A172 (cell line): ENCODE measurements at places on chromosomes 11 and 22.
A peak's percentile ranks its signal among the peaks of the same experiment; 100 is the strongest.

DNA sequence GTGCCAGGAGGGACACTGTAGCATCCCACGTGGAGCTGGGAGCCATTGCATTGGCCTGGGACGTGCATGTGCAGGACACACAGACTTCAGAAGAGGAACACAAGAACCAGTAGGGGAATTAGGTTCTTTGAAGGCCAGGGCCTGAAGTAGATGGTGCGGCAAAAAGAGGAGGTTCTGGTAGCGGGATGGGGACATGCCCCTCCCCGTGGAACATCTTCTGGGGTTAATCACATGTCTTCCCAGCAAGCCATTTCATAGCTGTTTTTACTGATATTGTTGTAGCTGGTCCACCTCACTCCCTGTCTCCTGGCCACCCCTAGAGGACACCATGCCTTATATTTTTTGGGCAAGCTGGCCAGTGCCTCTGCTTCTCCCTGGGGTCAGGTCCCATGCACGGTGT, 74.3 kb downstream of the SCN3B start:
- no peak for DNase-seq

GRCh38 chr11:111207213-111207612, 38.3 kb upstream of the POU2AF2 start:
- DNase-seq: no peak

DNA sequence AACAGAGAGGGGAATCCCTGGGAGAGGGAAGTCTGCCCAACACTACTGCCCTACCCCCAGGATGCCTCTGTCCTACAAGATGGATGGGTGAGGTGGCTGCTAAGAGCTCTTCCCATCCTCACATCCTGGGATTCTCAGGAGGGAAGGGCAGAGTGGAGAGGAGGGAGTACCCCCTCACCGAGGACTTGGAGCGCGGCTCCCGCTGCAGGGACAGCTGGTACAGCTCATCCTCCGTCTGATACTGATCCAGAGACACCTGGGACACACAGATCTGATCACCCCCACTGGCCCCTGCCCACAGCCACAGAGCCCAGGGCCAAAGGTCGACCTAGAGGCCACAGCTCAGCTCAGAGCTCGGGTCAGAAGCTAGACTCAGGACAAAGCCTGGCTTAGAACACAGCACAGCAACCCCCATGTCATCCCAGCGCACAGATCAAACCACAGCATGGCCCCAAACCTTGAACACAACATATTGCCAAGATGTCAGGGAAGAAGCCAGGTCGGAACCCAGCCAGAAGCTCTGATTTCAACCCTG, 8.2 kb downstream of the RASGRP2 start:
- no peak for DNase-seq

DNA sequence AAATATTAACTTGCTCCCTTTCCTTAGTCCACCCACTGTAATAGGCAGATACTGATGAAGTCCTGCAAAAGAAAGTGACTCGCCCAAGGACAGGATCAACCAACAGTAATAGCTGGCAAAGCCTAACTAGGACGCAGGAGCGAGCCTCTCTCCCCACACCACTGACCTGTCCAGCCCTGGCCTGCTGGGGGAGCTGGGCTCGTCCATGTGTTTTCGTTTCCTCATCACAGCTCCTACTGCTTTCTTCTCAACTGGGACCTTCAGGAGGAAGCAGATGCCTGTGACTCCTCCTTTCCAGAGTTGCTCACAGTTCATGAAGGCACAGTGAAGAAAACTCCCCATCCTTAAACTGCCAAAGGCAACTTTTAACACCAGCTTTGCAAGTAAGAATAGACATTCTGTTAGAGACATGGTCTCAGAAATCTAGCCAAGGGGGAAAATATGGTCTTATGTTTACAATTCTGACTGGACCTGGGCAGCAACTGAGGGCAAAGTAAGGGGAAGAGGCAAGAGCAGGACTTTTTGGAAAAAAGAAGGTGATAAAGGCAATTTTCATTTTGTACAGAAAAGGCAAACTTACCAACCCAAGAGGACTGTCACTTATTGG, 11.6 kb upstream of the GPHA2 start:
- DNase-seq: no peak

GRCh38 chr11:77503006-77503405, 29.1 kb upstream of the PAK1 start:
- DNase-seq: peak; percentile 11

DNA sequence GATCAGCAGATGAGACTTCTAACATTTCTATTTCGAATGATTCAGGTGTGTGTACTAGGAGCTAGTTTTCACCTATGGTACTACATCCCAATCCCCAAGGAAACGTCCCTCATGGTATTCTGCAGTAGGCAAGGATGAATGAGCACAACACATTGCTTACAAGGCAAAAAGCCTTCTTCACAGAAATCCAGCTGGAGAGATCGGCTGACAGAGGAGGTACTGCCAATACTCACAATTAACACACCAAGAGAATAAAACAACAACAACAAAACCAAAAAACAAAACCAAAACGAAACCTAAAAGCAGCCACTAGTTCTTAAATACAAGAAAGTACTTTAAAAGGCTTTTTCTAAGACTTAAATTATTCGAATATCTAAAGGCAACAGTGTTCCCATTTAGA, 101.4 kb downstream of the PICALM start:
- no peak for DNase-seq

DNA sequence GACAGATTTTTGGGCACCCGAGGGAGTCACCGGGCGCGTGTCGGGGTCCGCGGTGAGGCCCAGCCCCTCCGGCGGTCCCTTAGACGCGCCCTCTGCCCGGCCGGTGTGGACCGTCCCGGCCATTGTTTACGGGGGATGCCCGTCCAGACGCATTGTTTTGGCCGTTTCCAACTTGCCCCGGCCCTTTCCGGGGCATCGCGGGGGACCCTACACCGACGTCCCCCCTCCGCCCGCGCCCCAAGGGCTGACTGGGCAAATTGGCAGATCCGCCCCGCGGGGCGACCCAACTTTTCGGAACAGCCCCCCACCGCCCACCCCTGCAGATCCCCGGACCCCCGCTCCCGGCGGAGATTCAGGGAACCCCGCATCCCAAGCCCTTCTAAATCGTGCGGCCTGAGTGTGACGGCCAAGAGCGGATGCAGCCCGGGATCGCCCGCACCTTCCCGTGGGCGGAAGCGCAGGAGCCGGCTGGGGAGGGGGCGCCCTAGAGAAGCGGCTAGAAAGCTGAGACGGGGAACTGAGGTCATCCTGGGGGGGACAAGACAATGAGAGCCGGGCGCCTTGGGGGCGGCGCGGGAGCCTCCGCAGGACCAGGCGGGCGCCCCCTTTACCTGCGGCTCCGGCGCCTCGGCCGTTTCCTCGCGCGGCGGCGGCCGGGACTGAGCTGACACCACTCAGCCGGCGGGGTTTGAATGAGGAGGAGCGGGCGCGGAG, 17.1 kb upstream of the CCT8L2 start:
- no peak for DNase-seq

DNA sequence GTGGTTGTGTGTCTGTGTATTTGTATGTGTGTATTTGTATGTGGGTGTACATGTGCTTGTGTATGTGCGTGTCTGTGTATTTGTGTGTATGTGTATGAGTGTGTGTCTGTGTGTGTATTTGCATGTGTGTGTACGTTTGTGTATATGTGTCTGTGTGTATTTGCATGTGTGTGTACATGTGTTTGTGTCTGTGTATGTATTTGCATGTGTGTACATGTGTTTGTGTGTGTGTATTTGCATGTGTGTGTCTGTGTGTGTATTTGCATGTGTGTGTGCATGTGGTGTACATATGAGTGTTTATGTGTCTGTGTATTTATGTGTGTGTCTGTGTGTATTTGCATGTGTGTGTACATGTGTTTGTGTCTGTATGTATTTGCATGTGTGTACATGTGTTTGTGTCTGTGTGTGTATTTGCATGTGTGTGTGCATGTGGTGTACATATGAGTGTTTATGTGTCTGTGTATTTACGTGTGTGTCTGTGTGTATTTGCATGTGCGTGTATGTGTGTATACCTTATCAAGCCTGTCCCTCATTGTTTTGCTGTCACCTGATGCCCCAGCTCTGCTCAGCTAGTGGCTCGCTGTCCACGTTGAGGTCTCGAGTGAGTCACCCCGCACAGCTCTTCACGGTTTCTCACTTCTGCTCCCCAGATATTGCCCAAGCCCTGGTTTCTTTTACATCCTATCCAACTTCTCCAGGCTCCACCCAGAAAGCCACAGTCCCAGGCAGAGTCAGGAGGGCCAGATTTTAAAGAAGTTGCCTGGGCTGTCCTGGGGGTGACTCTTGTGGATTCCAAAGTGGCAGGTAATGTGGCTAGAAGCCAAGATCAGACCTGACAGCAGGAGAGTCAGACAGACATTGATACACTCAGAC, 15.2 kb downstream of the MB start:
- peak; percentile 71 for DNase-seq

DNA sequence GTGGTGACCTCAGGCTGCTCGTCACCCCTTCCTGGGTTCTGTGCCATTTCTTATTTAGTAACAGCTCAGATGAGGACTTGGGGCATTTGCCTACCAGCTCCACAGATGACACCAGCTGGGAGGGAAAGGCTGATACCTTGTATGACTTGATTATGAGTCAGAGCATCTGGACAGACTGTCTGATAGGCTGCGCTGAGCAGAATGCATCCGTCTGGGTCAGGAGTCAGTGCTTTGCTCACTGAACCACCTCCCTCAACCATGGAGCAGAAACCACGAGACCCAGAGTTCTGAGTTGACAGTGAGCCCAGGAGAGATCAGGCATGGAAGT, 6.8 kb downstream of the ST14 start:
- peak; percentile 95 for DNase-seq

GRCh38 chr11:120224972-120225909, 14.4 kb downstream of the OAF start:
- DNase-seq: peak; percentile 57

- no peak for DNase-seq
Measured at GRCh38 chr11:102989379-102990047, 34.0 kb upstream of the MMP13 start.

GRCh38 chr22:49331223-49331815, 496.4 kb downstream of the BRD1 start:
- DNase-seq: no peak

DNA sequence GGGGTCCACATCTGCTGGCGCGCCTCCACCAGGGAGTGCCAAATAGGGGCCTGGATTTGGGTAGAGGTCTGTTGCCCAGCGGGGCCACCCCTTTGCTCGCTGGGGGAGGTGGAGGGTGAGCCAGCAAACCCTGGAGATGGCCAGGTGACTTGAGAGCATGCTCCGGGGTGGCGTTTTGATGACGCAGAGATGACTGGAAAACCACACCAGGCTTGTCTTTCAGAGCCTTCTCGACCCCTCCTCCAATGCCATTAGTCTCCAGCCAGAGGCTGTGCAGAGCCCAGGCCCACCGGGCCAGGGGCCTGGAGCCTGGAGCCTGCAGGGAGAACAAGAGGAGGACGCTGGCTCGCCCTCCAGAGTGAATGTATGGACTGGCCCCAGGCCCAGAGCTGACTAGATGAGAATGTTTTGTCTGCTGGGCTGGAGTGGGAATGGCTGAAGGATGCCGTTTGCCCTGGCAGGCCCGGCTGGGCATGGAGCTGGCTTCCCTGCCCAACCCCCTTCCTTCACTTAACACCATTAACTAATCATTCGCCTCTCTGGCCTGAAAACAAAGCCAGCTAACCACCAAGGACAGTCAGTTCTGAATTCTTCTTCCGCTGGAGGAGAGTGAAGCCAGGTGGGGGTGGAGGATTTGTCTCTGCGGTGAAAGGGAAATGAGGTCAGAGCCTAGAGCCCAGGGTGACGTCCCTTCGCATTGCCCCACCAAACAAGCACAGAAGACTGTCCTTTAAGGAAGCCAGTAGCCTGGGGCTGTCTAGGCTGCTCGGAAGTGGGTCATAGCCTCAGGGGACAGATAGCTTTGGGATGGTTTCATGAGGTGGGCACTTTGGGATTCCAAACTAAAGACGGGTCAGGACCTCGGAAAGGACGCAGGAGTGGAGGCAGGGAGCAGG, 1.6 kb upstream of the MCAM start:
- no peak for DNase-seq

- DNase-seq: no peak
Measured at GRCh38 chr11:12426176-12426575, 48.8 kb downstream of the PARVA start.

DNA sequence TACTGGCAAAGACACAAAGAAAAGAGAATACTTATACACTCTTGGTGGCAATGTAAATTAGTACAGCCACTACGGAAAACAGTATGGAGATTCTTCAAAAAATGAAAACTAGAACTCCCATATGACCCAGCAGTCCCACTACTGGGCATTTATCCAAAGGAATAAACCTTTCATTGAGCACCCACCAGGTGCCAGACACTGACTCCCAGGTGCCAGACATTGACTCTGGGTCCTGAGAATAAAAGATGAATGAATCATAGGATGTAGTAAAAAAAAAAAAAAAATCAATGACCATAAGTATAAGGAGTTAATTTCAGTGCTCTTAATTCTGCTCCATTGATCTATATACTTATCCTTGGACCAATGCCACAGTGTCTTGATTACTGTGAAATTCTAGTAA, 28.2 kb downstream of the HEPHL1 start:
- no peak for DNase-seq

DNA sequence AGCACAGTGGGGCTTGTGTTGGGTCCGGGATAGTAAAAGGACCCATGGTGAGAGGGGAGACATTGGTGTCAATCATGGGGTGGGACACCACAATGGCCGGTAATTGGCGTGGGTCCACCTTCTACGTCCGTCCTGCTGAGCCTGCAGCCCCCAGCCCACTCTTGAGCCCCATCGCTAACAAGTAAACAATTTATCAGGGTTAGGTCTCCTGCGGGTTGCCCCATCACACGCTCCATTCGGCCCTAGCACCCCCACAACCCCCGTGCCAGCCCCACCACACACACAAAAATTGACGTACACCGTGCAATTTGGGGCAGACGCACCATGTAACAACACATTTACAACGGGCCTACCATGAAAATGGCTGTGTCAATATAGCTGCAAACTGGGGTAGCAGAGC, 86.5 kb upstream of the HTATIP2 start:
- DNase-seq: no peak

DNA sequence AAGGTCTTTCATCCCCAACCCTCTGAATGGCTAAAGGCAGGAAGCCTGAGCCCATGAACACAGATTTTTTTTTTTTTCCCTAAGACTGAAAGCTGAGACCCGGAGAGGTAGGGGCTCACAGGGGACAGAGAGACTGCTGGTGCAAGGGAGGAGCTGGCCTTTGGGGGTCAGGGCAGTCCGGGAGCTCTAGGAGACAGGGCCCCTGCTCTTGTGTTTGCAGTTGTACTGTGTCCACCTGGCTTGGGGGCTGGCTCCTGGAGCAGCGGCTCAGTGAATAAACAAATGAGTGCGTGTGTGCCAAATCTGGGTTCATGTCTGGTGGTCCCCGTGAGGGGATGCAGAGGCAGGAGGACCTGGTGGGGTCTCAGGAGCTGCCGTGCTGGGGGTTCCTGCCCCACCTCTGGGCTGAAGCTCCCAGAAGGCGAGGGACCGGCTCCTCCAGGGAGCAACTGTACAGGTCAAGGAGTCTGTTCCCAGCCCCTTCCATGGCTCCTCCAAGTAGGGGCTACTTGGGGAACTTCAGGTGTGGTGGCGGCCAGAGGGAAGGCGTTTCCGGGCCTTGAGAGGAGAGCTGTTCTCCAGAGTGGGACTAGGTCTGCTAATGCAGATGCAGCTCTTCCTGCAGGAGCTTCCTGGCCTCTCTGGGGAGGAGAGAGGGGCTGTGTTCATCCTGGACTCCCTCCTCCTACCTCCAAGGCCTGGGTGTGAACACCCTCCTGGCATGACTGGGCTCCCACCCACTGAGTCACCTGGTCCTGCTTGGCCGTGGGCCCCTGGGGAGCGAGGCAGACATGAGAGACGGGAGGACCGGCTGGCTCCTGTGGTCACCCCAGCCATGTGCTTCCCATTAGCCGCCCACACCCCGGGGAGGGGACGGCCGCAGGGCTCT, 57.6 kb downstream of the FBXO7 start:
- DNase-seq: peak; percentile 90

- peak; percentile 36 for DNase-seq
Measured at GRCh38 chr22:44192098-44192815, 11.5 kb downstream of the PARVG start.
